ENCODE measurements at places on chromosomes 4 and X. TPM values are rescaled to one million over a fixed set of nuclear protein-coding genes. Genes with fewer than 3 reads are reported as not detected.

The KLB gene
- 1.9 TPM for total RNA-seq

The FGG gene
- total RNA-seq = 5.7 TPM

The UGT2B10 gene
- not detected for total RNA-seq

The GABRA4 gene
- not detected for total RNA-seq
